NCI-H1436 treated with DMSO at 0.1 percent for 48 hours (cell line): ENCODE measurements at places on chromosomes 2 and 18.

DNA sequence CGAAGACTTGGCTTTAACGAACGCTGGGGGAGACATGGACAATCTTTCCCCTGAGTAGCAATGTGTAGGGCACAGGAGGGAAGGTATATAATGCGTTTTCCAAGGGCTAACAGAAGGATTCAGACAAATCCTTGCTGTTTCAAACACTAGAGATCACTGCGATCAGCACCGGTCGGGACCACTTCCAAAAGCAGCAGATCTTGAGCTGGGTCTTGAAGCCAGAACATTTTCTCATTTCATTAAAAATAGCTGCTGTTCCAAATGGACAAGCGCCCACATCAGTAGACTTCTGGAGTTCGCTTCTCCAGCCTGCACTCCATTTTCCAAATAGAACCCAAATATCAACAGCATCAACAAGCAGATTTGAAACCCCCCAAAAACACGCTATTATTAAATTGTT is 65.1 kb upstream of the MAPRE2 start:
- no peak for DNase-seq

DNA sequence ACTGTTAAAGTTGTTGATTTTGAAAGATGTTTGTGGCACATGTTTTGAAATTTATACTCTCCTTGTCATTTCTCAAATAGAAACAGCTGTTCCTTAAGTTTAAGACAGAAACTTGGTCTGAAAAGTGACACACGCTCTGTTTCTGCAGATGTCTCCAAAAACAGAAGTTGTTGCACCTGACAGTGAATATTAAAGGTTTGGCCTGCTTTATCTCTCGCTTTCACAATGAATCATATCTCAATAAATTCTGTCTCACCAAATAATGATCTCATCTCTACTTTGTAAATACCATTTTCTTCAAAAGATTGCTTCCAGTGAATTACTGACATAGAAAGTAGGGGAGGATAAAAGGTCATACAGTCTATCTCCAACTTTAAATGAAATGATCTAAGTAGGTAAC is 294.9 kb upstream of the SYT4 start:
- no peak for DNase-seq

DNA sequence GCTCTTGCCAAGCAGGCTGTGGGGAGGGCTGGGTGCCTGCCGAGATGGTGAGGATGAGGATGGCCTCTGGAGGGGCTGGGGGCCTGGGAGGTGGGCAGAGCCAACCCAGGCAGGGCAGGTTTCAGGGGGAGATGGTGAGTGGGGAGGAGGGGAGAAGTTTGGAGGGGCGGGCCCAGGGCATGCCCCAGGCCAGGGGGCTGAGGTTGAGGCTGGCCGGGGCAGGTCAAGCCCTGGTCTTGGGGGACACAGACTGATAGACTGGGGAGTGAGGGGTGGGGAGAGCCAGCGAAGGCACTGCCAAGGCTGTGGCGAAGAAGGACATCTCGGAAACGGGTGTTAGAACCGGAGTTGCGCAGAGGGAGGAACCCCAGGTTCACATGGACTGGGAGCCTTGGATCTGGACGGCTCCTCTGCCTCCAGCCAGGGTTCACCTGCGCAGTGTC is 12.6 kb downstream of the CAPN10 start:
- no peak for DNase-seq

GRCh38 chr2:150127995-150128394 is 359.5 kb downstream of the RND3 start:
- DNase-seq = no peak

DNA sequence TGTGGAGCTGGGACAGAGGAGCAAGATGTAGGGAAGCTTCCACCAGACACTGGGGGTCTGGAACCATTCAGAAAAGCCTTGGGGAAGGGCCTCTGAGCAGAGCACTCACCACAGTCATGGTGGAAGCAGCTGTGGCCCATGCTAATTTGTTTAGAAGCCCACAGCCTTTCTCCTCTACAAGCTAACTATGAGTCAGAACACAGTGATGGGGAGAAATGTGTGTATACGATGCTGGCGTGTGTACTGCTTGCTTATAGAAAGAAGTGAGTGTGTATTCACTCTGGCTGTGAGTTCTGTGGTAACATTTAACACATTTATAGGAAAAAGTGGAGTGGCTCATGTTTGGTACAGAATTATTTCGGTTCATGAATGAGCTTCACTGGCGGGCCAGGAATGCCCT is 157.0 kb upstream of the ACAA2 start:
- no peak for DNase-seq

DNA sequence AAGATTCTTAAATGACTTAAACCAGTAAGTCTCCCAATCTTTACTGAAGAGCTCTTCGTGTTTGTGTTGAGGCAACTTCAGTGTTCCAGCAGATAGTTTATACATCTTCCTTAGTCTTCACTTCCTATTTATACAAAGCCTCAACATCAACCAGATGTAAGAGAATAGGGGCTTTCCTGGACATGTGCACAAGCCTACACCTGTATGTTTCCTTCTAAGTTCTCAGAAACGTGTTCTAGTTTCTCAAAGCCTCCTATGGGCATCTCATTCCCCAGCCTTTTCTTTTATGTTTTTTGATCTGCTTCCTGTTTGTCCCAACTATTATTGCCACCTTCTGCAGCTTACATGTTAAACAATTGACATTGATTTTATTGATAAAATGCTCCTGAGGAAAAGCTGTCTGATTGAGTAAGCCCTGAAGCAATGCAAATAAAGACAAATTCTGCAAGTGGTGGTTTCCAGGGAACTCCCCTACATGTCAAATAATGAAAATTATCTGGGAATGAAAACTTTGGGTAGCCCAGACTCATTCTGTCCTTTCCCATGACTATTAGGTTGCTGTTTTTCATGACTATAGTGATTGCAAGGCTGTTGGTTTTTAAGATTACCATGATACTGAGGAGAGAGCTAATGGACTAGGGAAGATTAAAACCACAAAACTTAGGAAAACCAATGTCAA is 663.3 kb upstream of the ACVR2A start:
- DNase-seq = no peak

DNA sequence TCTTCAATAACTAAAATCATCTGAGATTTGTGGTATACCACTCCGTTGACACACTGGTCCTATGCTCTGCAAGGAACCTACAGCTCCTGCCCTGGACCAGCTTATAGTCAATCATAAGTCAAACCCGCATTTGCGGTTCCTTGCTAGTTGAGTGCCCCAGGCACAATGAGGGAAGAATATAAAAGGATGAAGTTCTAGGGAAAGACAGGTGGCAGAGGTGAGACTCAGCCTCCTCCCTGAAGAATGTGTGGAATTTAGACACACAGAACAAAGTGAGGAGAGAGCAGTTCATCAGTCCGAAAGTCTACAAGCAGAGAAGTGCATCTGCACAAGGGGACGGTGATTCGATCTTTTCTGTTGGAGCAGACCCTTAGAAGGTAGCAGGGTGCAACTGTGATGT is 615.0 kb upstream of the FANCL start:
- DNase-seq = no peak

DNA sequence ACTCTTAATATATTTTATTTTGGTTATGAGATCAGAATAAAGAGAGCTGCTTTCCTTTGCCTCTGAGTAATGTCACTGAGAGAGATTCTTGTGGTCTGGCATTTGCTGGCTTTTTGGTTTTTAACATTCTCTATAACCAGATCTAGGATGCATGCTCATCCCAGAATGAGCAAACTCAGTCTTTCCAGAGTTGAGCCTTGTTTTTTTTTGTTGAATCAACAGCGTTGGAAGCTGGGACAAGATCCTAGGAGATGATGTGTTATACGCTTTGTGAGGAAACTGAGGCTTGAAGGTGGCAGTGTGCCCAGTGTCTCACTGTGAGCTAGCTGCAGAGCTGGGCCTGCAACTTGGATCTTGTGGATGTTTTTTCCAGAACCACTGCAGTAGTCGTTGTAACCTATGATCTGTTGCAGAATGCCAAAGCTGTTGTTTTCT is 19.5 kb downstream of the MYO1B start:
- no peak for DNase-seq

- no peak for DNase-seq
These were observed 572 bp downstream of the RPS27A start for GRCh38 chr2:55232863-55233657.

DNA sequence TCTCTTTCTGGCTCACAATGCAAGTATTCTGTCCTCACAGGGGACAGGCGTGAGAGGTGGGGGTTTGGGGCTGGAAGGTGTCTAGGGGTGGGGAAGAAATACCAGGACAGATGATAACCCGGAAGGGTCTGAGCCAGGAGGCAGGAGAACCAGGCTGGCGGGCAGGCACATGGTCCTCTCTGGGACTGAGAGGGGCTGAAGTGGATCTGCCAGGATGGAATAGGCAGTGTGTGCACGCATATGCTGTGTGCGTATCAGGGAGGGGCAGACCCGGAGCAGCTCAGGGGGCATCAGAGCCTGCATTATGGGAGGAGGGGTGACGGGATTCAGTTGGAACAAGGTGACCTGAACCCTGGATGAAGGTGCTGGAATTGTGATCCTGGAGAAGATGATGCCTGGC is 157.3 kb downstream of the DYSF start:
- DNase-seq = no peak

DNA sequence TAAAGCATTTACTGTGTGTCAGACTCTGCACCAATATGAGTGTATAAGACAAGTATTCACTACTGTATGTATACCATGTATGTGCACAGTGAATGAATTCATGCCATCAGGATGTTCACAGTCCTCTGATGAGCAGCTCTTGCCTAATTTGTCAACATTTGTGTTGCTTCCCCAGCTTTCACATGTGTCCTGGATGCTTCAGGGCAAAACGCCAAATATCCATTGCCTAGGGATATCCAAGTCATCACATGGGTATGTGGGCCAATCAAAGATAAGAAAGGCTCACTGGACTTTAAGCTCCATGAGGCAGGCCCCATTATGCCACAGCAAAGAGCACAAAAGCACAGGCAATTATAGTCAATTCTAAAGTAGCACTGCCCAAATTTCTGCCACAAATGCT is 134.2 kb upstream of the CHAC2 start:
- no peak for DNase-seq

GRCh38 chr2:63124218-63124617 is 73.6 kb downstream of the OTX1 start:
- DNase-seq = no peak

- DNase-seq = no peak
These were observed 5.6 kb downstream of the DES start for GRCh38 chr2:219423652-219424377.

- DNase-seq = no peak
These were observed 71.7 kb downstream of the TPGS2 start for GRCh38 chr18:36757081-36757480.

DNA sequence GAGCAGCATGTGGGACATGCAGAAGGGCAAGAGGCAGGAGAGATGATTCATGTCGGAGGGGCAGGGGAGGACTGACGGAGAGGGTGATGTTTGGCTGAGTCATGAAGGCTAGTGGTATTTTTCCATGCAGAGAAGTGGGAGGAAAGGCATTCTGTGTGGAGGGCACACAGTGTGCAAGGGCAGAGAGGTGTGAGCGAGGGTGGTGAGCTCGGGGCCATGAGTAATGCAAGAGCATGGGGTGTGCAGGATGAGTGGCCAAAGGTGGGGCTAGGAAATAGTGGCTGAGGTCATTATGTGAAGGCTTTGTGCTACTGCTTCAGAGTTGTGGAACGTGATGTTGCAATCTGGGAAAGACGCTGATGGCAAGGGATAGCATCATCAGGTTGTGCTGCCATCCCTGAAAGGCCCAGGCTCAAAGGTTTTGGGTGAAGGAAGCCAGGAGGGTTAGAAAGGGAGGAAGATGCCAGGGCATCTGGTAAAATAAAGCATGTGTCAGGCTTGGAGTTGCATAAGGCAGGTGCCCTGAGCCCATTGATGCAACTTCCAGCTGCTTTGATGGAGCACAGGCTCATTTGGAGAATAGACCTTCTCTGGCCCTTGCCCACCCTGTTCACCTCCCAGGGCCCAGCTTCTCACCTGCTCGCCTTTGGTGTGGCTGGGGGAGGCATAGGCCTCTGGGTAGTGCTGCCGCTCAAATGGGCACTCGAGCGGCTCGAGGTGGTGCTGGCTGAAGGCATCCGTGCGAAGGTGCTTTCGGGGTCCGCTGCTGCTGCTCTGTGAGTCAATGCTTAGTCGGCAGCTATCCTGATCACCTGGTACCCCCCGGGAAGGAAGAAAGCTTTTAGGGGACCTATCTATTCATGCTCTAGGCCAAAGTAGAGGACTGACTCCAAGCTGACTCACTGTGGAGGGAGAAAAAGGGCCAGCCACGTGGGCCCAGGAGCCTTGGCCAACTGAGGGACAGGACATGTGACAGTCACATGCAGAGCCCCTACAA is 37.5 kb downstream of the PAX8 start:
- DNase-seq = no peak

DNA sequence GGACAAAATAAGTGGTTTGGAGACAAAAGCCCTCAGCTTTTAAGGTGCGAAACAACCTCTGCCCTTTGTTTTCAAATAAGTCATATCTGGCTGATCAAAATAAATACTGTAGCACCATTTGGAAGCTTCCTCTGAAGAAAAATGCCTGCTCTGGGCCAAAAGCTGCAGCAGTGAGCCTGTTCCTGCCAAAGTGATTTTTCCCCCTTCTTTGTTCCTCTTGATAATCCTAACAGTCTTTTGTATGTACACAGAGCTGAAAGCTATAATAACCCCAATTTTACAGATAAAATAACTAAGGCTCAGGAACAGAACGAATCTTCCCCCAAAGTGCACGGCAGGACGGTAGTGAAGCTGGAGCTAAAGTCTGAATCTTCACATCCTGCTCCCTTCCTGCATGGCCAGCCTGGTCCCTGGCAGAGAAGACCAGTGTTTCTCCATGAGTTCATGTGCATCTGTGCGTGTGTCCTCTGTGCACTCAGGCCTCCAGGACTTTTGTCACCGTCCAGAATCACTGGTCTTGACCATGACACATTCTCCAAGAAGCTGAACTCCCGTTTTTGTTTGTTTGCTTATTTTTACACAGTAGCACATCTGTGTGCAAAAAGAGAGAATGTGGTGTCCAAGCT is 2114.1 kb upstream of the PIK3C3 start:
- DNase-seq = no peak

- DNase-seq = no peak
These were observed 51.3 kb upstream of the SLC1A4 start for GRCh38 chr2:64937687-64938491.

DNA sequence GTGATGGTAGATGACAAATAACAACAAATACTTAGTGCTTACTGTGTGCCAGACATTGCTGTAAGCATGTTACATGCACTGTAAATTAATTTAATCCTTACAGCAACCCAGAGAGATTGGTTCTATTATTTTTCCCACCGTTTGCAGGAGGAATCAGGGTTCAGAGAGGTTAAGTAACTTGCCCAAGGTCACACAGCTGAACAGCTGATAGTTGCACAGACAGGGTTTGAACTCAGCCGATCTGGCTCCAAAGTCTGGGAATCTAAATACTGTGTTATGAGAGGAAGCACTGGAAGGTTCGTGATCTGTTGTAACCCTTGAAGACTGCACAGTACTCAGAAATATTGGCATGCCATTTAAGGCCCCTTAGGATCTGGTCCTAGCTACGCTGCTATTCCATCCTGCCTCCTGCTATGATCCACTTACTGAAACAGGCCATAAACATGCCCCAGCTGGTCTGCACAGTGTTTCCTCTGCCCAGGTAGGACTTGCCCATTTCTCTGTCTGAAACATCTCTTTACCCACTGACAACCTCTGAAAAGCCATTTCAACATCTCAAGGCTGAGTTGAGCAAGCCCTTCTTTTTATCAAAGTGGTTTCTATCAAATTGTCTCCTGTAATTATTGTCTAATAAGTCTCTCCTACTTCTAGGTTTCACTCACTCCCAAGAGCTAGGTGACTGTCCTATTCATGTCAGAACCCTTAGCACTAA is 40.4 kb upstream of the MRPL33 start:
- DNase-seq = no peak

GRCh38 chr2:9946818-9947217 is 4.7 kb upstream of the GRHL1 start:
- DNase-seq = no peak
